Mesothelial cell of epicardium (in vitro differentiated cells): ENCODE measurements at places on chromosomes 13 and 19.

- DNase-seq: no peak
Observed at GRCh38 chr13:74920920-74921319, 561.0 kb downstream of the TBC1D4 start.

DNA sequence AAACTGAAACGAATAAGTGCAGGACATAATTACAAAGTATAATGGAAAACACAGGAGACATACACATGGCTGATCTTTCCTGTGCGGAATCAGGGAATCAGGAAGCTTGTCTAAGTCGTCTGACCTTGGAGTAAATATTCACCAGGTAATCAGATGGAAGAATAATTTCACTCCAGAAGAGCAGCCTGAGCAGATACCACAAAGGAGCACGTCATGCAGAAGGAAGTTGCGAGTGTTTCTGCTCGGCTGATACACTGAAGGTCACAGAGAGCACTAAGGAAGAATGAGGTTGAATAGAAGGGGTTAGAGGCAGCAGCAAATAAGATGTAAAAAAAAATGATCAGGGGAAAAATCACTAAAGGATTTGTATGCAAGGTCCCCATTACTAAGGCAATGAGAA is 122.3 kb upstream of the GPC6 start:
- no peak for DNase-seq

DNA sequence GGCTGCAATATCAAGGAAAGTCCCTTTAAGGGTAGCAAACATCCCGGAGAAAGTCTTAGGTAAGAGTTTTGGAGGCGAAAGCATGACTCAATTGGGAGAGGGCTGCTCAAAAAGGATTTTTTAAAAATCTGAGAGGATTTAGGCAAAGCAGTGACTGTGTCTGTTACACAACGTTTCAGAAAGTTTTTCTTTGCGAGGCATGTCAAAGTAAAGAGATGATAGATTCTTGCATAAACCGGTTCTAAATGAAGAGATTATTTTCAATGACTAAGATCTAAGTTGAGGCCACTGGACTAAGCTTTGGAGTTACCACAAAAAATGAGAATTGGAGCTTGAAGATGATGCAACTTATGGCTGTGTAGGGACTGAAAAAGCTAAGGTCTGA is 43.7 kb upstream of the ENOX1 start:
- no peak for DNase-seq

DNA sequence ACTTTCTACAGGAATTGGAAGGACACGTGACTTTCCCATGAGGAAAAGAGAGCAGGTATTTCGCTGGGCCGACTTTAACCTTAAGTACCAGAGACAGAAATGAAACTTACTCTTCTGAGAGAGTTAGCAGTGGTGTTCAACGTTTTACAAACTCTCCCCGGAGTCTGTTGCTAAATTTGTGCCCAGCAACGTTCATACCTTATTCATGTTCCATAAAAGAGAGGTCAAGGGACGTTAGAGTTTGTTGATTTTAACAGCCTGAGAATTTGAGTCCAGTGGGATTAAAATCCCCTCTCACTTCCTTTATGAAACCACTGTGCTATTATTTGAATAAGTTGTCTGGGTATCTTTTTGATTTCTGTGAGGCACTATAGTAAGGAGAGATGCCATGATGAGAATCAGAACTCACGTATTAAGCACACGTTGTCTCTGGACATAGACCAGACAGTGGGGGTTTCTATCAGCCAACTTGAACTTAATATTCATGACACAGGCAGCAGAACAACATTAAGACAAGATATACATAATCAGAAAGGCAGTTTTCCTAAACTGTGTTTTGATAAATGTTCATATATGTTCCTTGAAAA is 33.4 kb downstream of the SPRY2 start:
- DNase-seq: no peak

DNA sequence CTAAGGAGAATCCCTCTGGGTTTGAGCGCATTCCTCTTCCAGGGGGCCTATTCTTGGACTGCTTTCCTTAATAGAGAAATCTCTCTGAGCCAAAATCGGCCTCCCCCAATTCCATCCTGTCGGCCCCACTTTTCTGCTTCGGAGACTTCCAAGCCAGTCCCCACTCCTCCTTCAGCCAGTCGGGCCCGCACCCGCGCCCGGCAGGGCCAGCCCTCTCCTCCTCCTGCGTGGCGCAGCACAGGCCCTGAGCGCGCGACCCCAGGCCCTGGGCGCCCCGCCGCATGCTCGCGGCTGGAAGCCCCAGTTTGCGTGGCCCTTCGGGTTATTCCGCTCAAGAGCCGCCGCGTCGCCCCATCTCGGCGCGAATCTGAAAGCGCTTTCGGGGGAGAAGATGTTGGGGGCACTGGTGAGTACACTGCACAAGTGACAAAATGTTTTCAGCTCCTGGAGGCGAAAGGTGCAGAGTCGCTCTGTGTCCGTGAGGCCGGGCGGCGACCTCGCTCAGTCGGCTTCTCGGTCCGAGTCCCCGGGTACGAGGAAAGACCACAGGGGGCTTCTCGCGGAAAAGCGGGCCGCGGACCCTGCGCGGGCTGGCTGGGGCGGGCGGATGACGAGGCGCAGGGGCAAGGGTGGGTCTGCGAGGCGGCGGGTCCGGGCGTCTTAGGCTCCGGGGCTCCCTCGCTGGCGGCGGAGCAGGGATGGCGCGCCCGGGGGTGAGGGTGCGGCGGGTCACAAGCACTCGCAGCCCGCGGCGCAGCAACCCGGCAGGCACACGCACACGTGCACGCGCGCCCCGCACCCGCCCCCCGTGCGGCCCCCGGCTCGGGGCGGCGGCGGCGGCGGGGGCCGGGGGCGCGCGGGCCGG is at the start of gene IL17D:
Gene IL17D, plus strand, starts transcription at position 785 of the 865 bp plus-strand sequence. CDS start 303 bp downstream, outside the sequence.
- DNase-seq: no peak

GRCh38 chr13:46906405-46906804 is 9.6 kb upstream of the HTR2A start:
- DNase-seq: no peak

- no peak for DNase-seq
Observed at GRCh38 chr19:1222394-1222793, 15.4 kb downstream of the CBARP start.

DNA sequence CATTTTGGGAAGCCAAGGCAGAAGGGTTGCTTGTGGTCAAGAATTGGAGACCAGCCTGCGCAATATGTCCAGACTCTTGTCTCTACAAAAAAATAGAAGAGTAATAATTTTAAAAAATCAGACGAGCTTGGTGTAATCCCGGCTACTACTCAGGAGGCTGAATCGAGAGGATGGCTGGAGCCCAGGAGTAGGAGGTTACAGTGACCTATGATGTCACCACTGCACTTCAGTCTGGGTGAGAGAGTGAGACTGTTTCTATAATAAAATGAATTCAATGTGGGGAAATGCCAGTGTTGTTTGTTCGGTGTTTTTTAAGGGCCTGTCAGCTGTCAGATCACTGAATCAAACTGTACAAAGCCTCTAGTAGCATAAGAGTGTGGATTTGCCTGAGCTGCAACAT is 1.2 kb upstream of the FBXL3 start:
- DNase-seq: no peak

DNA sequence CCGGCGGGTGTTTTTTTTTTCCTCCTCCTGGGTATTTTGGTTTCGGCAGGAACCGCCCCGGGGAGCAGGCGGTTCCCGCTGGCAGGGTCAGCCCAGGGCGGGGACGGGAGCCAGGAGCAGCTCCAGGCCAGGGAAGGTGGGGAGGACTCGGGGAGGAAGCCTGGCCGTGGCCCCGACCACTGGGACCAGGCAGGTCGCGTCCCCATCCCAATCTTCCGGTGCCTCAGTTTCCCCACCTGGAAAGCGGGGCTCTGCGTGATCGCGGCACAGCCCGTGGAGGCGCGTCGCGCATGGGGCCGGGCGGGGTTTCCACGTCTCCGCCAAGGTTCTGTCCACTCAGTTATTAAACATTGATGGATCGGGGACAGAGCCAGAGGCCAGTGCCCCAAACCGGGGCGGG is 34.8 kb downstream of the IL12RB1 start:
- no peak for DNase-seq

DNA sequence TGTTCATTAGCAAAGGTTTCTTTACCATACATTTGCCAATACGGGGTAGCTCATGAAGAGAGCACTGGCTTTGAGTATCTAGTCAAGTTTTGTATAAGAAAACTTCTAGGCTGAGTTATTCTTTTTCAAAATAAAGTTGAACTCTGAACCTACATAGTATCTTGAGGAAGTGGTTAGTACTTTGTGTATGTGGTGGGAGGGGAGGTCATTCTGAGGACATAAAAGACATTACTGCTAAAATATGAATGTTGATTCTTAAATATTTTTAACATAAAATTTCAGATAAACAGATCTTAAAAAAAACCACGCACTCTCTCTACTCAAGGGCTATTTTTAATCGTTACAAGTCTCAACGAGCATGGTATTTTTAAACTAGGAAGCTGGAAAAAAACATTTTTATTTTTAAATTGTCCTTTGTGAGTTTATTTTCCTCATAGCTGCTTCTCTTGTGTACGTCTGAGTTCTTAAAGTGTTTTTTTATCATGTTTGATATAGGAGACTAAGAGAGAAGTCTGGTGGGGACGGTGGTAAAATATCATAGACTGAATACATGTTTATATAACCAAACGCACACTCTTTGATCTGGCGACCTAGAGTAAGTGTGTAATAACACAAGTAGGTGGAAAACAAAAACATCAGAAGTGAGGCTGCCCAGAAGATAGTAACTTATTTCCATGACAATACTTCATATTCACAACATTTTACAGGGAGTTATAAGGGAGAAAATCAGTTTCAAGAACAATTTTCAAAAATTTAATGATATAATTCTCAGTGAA is 118.0 kb upstream of the POSTN start:
- DNase-seq: no peak

- DNase-seq: no peak
Observed at GRCh38 chr19:38145623-38146022, 78.4 kb downstream of the DPF1 start.

- DNase-seq: no peak
Observed at GRCh38 chr13:113430378-113431110, 22.7 kb downstream of the ADPRHL1 start.

DNA sequence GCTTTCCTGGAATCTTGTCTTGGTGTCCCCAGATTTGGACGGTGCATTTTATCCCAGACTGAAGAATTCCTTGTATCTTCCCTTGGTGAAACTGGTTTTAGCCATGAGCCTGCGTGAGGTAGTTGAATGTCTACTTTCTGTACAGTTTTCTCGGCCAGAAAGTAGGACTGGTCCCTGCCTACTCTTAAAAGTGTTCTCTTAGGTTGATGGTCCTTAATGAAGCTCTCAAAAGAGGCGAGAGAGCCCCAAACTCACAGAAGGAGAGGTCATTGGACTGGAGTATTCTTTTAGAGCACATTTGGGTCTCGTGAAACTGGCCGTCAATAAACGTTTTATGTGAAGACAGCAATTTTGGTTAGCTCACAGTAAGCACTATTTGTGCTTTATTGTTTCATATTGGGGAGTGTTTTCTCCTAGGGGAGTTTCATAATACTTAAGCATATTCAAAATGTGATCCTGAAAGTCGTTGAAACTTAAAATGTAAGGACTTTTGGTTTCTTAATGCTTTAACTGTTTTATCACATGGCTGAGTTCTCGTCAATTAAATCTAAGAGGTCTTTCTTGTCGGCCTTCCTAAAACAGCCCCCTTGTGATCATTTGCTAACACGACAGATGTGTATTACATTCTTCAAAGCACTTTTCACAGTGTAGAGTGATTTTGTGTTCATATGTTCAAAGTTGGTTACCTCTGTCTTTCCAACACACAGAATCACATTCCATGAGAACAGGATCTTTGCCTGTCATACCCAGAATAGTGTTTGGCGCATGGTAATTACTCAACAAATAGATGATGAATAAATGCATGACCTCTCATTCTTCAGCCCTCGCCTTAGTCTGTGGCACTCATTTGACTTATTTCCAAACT is 889 bp downstream of the GTF2F2 start:
- no peak for DNase-seq
